ENCODE measurements at places on chromosomes 13 and 19.

GRCh38 chr19:33465834-33466233, 55.8 kb downstream of the PEPD start:
- no peak for DNase-seq

GRCh38 chr19:29672933-29673336, 7.7 kb downstream of the PLEKHF1 start:
- DNase-seq: no peak

GRCh38 chr13:88074794-88075510, 403.8 kb downstream of the SLITRK5 start:
- DNase-seq: no peak

DNA sequence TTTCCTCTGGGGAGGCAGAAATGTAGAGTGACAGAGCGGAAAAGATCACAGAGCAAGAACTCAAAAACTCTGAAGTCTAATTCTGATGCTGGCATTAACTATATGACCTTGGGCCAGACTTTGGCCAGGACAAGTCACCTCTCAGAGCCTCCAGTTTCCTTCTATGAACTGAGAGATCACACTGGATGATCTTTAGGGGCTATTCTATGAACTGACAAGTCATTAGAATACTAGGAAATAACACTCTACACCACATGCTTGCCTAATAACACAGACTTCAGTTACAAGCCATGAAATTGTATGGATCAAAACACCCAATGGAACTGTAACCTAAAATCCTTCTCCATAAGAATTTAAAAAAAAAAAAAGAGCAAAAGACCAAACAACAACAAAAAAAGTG, 16.9 kb downstream of the SLC25A30 start:
- DNase-seq: no peak

Measured in AG04450 (cell line).